ENCODE measurements at places on chromosomes 11 and 22.

DNA sequence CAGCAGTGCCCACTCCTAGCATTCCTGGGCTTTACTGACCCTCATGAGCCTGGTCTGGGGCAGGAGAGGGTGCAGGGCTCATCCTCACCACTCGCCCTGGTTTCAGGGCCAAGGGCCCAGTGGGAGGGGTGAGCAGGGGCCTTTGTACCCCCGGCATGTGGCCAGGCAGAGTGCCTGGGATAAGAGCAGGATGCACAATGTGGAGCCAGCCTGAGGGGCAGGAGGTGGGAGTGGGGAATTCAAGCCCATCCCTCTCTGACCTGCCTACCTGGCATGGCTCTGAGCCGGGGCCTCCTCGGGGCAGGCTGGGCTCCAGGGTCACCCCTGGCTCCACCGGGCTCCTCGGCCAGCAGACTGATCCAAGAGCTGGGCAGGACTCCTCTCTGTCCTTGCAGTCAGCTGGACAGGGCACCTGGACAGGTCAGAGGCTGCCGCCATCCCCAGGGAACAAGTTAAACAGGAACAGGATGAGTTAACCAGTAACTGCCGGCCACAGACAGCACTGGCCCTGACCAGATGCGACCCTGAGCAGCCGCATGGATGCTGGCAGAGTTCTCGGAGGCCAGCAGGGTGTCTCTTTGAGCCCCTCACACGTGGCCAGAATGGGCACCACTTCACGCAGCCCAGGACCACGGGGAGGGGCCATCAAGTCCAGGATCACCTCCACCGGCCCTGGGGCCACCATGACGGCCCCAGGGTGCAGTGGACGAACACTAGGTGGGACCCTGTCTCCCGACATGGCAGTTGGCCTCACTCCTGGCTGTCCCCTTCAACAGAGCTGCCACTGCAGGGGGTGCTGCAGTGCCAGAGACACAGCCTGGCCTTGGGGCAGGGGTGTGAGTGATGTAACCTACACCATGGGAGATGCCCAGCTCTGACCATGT is 5.0 kb downstream of the SIGIRR start:
- DNase-seq: no peak

- no peak for DNase-seq
These were observed 21.6 kb downstream of the ASCL2 start for GRCh38 chr11:2248762-2249161.

DNA sequence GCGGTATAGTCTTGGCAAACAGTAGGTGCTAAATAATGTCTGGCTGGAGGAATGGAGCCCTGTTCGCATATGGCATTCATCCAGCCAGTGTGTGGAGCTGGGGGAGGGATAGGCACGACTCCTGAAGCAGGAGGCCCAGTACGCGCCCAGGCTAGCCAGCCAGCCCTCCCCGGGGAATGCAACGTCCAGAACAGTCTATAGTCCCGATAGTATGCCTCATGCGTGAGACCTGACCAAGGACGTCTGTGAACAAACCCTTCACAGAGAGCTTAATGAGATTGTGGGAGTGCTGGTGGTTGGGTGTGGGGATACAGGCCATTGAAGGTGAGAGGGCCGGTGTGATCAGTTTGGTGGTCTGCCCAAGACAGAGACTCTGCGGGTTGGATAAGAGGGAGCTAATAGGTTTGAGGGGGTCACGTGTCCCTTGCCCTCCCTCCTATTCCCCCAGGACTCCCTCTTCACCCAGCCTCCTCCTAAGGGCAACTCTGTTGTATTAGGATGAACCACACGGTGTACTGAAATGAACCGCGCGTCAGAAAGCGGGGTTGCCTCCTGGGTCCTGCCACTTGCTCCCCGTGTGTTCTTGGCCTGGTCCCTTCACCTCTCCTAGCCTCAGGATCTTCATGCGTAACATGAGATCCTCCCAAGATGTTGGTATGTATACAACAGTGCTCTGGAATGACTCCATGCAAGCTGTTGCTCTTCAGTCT is 987 bp upstream of the GRIK4 start:
- DNase-seq: no peak

- no peak for DNase-seq
These were observed 49.9 kb downstream of the SIK2 start for GRCh38 chr11:111652184-111652583.

- no peak for DNase-seq
These were observed 157.9 kb upstream of the CARD18 start for GRCh38 chr11:105297463-105297862.

- DNase-seq: peak; percentile 3
These were observed 14.2 kb downstream of the OR52A5 start for GRCh38 chr11:5123802-5124521.

- no peak for DNase-seq
These were observed 96.9 kb downstream of the TRMU start for GRCh38 chr22:46432164-46433068.

GRCh38 chr11:32139896-32140520 is 49.1 kb downstream of the RCN1 start:
- no peak for DNase-seq

DNA sequence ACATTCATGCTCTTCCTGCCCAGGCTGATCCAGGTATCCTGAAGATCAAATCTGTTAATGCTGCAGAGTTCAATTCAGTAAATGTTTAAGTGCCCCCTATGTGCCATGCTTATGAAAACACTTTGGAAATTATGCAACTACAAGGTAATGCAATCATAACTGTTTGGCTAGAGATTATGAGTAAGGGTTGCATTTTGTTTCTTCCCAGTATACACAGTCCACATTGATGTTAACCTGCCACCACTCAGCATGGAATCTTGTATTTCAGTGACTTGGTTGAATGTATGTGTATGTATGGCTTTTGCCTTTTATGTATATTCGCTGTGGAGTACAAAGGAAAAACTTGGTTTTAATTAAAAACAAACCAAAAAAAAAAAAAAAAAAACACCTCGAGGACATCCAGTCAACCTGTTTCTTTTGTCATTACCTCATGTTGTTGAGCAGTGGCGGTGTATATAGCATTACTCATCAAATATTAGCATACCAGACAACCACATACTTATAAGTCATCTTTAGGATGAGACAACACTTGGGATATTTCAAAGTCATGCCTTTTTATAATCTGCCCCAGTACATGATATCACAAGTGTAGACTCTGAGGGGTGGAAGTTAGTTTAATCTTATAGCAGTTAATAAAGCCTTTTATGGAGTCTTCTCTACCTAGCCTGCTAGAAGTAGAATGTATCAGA is 86.1 kb upstream of the HORMAD2 start:
- DNase-seq: no peak

- no peak for DNase-seq
These were observed at the start of gene MIOX for GRCh38 chr22:50486561-50487289. MIOX (plus strand) TSS chr22:50486859; CDS start chr22:50486898, 39 bp downstream.

DNA sequence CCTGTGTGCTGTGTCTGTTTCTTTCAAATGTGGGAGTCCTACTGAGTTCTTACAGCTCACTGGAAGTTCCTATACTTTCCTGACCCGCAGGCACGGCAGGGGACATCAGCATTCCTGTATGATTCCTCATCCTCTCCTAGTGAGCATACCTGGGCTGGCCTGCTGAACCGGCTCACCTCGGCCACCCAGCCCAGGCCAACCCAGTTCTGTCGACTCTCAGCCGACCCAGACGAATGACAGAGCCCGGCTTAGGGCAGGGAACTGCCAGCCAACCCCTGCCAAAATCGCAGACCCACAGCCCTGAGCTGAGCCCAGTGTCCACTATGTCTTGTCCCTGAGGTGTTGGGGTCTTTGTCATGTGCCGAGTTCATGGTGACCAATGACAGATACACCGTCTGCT is 339.7 kb downstream of the BRD1 start:
- no peak for DNase-seq

- no peak for DNase-seq
These were observed 7.1 kb downstream of the MYEOV start for GRCh38 chr11:69301081-69301454.

DNA sequence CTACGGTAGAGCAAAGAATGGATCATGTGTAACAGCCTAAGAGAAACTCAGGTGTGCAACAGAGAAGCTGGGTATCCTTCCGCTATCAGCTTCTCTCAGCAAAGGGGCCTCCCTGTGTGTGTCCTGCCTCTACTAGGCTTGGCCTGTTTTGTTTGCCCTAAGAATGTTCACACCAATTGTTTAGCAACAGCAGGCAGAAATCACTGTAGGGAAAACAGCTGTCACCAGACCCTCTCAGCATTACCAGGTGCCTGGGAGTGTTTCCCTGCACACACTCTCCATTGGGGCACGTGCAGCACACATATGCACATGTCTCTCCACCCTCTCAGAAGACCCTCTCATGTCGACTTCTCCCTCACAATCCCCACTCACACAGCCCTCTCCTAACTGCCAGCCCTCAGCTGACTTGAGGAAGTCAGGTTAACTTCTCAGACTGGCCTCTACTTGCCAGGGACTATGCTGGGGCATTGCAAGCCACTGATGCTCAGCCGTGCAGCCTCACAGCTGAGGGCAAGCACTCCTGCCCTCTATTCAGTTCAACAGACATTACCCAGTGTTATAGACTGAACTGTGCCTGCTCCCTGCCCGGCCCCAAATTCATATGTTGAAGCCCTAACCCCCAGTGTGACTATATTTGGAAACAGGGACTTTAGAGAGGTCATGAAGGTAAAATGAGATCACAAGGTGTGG is 97.6 kb downstream of the TRIM29 start:
- no peak for DNase-seq

- DNase-seq: no peak
These were observed 113.0 kb upstream of the FGF3 start for GRCh38 chr11:69931994-69932910.

DNA sequence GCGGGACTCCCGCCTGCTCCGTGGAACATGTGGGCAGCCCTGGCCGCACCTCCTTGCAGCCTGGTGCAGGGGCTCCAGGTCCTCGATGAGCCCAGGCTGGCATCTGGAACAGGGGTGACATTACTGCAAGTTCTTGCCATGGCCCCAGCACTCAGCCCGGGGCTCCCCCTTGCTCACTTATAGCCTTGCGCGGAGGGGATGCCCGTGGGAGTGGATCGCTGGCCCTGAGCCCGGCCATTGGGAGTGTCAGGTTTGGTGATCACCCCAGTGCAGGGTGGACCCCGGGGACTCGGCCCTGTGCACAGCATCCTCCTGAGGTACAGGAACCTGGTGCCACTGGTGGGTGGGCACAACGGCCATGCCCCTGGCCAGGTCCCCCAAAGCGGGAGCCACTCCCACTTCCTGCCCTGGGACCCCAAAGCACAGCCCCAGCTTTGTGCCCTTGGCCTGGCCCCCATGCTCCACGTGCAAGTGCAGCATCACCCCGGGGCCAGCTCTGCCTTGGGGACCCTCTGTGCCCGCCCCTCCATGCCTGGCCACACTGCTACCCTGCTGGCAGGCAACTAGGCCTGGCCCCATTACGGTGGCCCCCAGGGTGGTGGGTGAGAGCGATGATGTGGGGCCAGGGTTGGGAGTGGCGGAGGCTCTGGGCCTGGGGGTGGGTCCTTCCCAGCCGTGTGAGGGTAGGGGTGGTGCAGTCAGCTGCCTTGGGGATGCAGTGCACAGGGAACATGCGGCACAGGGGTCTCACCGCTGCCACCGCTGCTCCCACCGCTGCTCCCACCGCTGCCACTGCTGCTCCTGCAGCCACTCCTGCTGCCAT is 439.8 kb downstream of the TBC1D22A start:
- no peak for DNase-seq

GRCh38 chr22:48585916-48586798 is 1241.5 kb downstream of the BRD1 start:
- DNase-seq: no peak

DNA sequence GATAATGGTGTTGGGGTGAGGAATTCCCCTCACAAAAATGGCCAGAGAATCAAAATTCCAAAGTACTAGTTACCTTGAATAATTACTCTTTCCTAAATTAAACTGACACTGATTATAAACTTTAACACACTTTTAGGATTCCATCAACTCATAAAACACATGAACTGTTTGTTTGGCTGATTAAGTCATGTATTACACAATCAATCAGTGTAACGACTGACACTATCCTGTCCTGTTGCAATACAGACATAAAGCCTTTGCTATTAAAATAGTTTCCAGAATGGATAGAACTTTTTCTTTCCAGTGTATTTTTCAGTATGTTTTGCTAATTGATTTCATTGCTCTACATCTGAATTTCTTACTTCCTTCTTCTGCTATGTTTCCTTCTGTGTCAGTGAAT is 1709.4 kb upstream of the RAG2 start:
- DNase-seq: no peak

GRCh38 chr11:61711498-61711897 is 31.3 kb downstream of the DAGLA start:
- DNase-seq: no peak

- no peak for DNase-seq
These were observed 52.8 kb downstream of the MYH9 start for GRCh38 chr22:36334821-36335603.

GRCh38 chr11:103633068-103633788 is 403.2 kb upstream of the DDI1 start:
- DNase-seq: no peak

- DNase-seq: no peak
These were observed 770.4 kb downstream of the ETS1 start for GRCh38 chr11:127816962-127817361.

GRCh38 chr11:7536100-7536499 is 22.3 kb downstream of the PPFIBP2 start:
- no peak for DNase-seq

DNA sequence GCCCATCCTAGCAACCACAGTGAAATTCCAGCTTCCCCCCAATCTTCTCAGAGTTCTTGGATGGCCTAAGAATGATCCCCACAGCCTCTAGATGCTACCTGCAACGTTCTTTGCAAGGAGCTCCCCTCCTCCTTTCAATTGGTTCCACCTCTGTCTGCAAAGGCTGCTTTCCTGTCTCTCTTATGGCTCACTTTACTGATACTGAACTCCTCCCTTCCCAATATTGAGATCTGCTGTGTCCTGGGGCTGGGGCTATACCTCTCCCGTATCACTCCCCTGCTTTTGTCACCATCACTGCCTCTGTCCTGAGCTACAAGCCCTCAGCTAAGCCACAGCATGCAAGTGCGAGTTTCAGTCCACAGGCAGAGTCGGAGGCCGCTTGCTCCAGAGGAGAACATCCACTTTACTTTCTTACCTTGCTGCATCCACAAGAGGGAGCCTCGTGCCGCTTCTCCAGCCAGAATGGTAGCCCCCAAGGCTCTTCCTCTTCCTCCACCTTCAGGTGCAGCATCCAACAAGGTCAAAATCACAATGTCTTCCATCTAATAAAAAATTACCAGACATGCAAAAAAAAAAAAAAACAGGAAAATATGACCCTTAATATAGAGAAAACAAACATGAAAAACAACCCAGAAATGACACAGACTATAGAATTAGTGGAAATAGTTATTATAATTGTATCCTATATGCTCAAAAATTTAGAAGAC is 48.6 kb upstream of the TMEM45B start:
- no peak for DNase-seq
